Stimulated activated CD4-positive, alpha-beta T cell treated with anti-CD3 and anti-CD28 coated beads, Interleukin-1b, Interleukin-23, amount 100 ng/mL, for 24 hours (primary cell): ENCODE measurements at places on chromosomes 7 and 10.

DNA sequence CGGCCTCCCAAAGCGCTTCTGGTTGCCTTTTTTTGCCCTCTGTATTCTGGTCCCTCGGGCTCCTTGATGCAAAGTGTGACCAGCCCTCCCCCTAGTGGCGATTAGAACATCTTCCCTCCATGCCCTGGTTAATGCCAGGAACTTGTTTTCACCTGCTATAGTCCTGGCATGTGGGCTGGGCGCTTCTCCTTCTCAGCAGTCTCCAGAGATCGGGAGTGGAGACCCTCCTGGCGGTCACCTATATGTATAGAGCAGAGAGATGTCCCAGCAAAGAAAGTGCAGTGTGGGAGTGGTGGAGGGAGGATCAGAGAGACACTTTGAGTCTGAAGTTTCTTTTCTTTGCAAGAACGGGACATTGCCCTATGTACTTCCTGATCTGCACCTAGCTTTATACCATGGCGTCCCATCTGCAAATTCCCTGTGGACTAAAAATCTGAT is 264.1 kb downstream of the OTUD1 start:
- peak; percentile 25 for DNase-seq

DNA sequence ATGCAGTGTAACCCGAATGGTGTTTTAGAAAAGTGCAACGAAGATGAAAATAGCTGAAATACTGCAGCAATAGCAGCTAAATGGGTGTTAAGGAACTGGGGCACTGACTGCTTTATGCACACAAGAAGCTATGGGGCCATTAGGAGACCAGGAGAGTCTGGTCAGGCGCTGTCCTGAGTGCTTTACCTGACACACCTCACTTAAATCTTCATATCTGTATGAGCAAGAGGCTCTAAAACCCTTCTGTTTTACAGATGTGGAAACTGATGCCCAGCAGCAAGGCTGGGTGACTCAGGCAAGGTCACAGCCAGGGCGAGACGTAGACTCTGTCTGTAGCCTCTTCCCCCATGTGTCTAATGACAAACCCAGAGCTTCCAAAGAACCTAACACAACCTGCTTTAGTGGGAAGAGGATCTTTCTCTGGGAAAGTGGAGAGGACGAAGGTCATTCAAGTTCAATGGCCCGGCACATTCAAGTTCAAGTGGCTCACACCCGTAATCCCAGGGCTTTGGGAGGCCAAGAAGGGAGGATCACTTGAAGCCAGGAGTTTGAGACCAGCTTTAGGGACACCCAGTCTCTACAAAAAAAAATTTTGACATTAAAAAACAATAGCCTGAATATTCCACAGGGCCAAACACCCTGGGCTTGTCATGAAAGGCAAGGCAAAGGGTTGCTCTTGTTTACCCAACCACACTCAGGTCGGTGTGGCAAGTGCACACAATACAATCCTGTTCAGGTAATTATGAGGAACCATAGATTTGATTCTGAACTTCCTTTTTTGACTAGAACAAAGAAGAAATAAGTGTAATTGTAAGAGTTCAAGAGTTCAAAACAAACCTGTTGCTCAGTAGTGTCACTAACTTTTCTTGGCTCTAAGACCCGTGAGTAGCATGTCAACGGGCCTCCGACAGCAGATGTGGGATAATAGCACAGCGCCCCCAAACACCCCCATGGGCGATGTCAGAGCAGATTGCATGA is 53.7 kb upstream of the KLF6 start:
- DNase-seq: no peak

DNA sequence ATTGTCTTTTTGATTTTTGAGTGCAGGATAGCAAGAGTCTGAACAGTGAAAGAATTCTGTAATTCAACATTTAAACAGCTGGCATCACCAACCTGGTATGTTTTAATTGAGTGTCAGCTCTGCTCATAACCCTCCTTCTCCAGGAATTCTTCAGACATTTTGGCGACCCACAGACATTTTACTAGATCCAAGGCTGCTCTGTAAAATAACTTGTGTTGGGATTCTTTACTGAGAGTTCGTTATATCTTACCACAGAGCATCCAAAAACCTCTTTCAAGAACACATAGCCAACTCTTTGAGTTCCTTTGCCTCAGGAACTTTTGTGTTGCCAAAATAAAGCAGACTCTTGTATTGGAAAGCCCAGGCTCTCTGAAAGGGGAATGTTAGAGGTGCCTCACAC is 27.7 kb upstream of the SORCS3 start:
- DNase-seq: no peak

DNA sequence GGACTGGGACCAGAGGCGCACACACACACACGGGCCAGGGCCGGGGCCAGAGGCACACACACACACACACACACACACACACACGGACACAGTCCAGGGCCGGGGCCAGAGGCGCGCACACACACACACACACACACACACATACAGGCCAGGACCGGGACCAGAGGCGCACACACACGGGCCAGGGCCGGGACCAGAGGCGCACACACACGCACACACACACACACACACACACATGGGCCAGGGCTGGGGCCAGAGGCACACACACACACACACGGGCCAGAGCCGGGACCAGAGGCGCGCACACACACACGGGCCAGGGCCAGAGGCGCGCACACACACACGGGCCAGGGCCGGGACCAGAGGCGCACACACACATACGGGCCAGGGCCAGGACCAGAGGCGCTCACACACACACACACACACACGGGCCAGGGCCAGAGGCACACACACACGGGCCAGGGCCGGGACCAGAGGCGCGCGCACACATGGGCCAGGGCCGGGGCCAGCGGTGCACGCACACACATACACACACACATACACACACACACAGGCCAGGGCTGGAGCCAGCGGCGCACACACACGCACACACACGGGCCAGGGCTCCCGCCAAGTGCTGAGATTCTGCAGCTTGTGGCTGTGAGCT is 268.8 kb downstream of the ELFN1 start:
- no peak for DNase-seq

DNA sequence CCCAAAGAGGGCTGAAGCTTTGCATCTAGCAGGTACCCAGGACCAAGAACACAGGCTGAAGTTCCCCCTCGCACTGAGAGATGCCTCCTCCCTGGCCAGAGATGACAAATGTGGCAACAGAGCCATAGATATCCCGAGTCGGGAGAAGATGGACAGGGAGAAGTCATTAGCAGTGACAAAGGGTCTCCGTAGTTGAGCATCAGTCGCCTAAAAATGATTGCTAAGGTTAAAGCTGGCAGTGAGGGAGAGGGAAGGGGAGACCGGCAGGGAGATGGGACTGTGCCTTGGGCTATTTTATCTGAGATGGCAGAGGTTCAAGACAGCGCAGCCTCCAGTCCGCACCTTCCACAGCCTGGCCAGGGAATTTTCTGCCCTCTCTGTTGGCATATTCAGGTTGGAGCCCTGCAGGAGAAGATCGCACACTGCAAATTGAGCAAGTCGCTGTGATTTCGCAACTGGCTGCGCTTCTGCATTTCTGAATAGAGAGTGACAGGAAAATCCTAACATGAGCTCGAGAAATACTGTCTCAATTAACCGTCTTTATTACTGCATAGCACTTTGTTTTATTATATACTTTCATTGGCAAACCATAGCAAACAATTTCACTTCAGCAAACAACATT is 238.9 kb upstream of the GPR26 start:
- DNase-seq: no peak

- no peak for DNase-seq
Measured at GRCh38 chr10:122740640-122741039, 41.0 kb upstream of the C10orf120 start.

DNA sequence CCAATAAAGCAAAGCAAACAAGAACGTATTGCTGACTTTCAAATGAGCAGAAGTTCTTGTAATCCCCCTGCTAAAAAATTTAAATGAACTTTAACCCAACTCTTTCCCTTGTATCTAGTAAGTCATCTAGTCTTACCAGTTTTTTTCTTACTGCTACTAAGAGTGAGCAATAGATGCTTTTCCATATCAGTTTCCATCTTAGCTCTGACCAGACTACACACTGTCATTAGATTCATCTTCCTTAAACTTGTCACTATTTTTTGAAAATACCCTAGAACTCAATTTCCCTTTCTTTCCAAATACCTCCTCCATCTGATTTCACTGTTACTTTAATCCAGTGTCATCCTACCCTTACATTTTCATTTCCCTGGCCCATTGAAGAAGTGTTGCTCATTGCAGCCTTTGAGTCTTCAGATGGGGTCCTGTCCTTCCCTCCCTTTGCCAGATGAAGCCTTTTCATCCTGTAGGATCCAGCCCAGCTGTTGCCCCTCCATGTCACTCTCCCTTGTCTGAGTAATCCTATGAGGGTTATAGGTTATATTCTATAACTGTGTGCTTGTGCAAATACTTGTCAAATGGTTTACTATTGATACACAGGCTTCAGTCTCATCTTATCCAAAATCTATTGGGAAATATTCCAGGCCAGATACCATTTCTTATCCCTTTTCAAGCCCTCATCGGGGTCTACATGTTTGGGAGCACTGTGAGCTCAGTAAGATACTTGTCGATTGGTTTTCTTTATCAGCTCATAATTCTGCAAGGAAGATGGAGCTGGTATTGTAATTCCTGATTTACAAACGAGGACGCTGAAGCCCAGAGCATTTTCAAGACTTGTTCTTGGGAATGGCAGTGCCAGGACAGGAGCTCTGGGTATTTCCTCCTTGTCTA is 51.5 kb upstream of the ITGB1 start:
- no peak for DNase-seq

- no peak for DNase-seq
Measured at GRCh38 chr10:121518333-121518732, 79.9 kb downstream of the FGFR2 start.

DNA sequence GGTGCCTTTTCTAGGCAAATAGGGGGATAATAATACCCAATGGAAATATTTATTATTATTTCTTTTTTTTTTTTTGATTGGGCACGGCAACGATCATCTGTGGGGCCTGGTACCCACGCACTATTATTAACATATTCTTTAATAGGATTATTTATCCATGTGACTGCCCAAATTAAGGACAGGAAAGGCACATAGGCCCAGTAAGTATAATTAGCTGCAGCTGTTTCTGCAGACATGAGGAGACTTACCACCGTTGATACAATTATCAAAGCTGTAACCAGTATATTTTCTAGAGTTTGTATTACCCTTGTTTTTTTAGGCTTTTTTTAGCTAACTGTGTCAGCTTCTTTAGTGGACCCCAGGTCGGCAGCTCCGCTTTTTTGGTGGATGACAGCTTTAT is 25.2 kb upstream of the GUSB start:
- DNase-seq: no peak

GRCh38 chr10:116138897-116139296 is 134.1 kb downstream of the GFRA1 start:
- no peak for DNase-seq

- no peak for DNase-seq
Measured at GRCh38 chr10:69869291-69869961, 67.7 kb downstream of the COL13A1 start.

DNA sequence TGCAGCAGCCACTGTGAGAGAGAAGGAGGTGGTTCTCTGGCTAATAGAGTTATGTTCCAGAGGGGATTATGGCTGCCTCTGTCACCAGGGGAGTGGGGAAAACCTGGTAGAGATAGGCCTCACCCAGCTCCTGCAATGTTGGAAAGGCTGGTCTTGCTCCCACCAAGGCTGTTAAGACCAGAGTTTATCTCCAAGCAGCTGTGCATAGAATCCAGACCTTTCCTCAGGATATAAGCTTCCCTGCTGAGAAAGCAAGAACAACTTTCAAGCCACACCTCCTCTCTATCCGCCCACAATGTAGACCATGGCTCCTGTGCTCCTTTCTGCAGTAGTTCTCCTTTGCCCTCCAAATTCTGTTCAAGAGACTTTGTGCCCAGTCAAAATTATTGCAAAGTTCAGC is 1375.4 kb downstream of the REEP3 start:
- no peak for DNase-seq

DNA sequence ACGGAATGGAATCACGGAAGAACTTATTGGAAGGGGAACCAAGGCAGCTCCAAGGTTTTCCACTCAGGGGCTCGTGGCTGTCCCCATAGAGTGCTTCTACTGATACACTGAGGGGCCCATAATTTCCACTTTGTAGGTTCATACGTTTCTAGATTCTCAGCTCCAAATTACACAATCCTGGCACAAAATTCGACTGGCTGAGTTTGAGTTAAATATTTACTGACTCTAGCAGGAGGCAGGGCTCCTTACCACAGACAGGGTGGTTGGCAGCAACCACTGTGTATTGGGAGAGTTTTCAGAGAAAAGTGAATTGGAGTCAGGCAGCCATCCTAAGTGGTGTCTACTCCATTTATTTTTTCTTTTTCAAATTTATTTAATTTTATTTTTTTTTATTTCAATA is 55.4 kb upstream of the SEC61G start:
- DNase-seq: no peak

DNA sequence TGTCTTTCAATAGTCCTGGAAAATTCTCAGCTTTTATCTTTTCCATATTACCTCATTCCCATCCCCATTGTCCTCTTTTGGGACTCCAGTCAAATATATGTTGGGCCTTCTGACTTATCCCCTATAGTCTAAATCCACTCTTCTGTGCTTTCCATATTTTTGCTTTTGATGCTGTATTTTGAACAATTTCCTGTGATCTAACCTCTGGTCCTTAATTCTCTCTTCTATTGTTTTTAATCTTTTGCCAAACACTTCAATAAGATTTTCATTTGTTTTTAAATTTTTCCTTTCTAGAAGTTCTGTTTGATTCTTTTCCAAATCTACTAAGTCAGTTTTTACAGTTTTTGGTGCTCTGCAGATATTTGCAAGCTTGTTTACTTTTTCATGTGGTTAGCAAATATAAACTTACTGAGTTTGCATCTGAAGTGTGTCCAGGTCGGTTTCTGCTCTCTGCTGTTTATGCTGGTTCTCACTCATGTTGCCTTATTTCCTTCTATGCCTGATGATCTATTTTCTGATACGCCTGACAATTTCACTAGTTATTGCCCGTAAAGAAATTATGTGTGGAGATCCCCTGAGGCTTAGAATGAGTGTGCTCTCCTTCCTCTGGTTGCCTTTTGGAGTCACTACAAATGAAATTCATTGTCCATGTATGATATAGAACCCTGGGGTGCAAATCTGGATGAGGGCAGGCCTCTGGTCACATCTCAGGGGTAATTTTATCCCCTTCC is 110.4 kb downstream of the RBM20 start:
- no peak for DNase-seq

DNA sequence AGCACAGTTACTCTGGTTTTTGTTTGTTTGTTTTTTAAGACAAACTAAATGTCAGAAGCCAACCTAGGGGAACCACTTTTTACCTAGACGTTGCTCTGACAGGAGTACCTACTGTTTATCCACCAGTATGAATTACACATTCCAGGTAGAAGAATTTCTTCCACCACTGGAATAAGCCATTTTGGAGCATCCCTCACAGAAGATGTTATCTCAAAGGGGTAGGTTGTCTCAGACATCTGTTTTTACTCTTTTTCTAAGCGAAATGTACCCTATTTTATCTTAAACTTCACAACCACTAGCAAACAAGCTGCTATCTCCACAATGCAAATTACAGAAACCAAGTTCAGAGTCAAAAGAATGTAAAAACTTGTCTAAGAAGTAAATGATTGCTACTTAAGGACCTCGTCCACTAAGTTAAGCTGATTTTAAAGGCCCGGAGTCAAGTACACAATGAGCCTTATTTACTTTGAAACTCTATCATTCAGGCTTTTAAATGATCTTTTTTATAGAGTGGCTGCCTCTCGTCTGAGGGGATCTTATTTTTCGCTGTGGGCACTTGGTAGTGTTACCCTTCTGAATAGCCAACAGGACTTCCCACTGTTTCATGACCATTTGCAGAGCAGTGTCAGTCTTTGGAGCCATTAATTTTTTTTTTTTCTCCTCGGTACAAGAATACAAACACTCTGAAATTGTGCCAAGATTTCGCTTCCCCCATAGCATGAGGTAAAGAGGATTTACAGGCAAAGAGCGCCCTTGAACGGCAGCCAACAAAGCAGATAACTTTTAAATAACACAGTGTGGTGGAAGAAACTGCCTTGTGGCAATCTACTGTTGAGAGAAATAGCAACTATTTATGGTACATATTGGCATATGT is 15.7 kb upstream of the ARMC3 start:
- no peak for DNase-seq
